ENCODE measurements at places on chromosomes 2 and 18.

DNA sequence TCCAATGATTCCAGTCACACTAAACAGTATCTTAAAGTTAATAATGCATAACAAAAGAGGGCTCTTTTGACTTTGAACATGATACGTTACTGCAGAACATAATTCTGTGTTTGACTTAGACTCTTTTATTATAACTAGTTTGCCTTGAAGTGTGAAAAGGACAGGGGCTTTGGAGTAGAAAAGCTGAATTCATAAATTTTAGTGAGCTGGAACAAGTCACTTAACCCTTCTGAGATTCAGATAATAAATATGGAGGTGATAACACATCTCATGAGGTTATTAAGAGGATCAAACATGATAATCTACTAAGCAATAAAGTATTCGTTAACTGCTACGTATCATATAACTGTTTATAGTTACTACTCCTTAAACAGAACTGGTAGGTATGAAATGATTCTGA, 44.7 kb upstream of the FLACC1 start:
- no peak for DNase-seq

DNA sequence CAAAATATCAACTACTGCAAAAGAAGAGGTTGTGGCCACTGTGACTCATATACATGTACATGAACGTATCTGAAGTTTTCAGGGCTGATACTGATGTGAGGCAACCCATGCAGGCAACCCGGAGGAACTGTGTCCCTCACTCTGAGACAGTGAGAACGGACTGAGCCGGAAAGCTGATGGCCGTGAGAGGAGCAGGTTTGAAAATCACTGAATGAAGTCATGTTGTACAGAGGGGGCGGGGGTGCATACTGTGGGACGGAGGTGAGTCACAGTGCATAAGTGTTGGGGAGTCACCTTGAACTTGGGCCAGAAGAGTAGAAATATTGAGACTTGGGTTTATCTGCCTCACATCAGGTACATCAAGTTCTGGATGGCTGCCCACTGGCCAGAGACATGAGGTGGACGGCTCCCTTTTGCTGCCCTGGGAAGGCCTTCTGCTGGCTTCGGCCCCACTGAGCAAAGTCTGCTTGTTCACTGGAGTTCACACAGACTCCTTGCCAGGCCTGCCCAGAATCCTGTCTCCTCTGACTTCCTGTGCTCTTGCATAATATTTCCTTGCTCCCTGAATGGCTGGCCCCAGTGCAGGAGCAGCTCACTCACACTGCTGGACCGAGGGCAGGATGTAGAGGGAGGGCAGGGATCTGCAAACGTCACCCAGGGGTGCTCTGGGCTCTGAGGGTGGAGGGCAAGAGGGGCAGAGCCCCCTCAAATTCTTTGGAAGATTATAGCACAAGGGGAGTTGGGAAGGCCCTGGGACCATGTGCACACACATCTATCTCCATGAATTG, 18.1 kb downstream of the EPAS1 start:
- DNase-seq, result no peak

- no peak for DNase-seq
Observed at GRCh38 chr2:56749152-56749752, 565.5 kb downstream of the CCDC85A start.

- no peak for DNase-seq
Observed at GRCh38 chr2:58533376-58533775, 292.3 kb upstream of the FANCL start.

- DNase-seq, result no peak
Observed at GRCh38 chr2:9256570-9257043, 50.0 kb downstream of the ASAP2 start.

DNA sequence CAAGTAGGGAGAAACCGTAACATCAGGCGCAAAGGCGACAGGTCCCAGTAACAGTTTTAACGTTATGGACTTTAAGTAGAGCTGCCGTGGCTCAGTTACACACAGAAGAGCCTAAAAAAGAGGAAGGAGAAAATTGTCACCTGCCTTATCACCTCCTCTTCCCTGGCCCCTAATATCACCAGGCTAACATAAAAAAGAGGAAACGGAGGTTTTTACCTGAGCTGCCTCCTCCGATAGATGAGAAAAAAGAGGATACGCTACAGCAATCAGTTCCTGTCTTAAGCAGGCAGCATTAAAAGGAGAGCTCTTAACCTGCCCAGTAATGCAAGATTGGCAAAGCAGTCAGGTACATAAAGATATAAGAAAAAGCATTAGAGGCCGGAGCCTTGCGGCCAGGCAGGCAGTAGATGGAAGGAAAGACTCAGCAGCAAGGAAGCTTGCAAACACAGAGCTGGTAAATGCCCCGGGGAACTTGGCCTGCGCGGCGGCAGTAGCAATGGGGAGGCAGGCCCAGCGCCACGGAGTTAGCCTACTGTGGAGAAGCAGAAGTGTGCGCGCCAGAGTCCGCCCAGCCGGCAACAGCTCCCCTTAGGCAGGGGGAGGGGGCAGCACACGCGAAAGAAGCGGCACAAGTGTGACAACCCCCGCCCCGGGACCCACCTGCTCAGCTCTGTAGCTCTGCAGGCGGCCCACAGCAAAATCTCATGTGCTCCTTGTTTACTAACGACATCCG, 116.3 kb upstream of the SCN7A start:
- DNase-seq, result no peak

DNA sequence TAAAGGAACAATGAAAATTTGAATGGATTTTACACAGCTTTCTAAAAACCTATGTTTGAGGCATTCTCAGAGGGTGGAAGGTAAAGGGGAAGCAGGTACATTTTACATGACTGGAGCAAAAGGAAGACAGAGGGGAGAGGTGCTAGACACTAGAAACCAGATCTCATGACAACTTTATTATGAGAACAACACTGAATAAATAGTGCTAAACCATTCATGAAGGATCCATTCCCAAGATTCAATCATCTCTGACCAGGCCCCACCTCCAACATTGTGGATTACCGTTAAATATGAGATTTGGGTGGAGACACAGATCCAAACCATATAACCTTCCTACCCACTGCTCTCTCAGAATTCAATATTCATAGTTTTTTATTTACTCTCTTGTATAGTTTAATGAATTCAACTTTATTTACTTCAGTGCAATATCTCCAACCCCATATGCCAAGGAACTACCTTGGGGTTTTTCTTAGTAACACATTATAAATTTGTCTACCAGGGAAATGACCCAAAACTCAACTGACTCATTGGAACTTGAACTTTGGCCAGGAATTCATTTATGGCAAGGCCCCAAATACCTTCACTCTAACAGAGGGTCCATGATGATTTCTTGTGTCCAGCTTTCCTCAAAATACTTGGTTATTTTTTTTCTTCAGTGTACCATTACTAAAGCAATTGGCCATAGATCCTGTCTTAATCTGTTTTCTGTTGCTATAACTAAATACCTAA, 317.8 kb downstream of the GULP1 start:
- no peak for DNase-seq

DNA sequence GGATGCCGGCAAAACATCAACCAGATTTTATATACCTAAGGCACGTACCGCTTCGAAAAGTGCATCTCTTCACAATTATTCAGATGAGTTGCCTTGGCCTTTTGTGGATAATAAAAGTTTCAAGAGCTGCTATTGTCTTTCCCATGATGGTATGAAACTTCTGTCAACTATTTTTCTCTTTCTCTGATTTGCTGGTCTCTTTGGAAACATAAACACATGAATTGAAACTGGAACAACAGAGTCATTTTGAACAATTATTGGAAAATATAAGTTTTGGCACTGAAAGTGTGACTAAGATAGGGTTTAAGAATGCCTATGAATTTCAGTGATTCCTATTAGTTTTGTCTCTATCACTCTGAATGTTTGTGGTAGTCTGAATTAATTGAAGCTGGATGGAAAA, 109.9 kb downstream of the DPP4 start:
- DNase-seq, result no peak
